ENCODE measurements at places on chromosomes 2 and 18. TPM values are rescaled to one million over a fixed set of nuclear protein-coding genes. Genes with fewer than 3 reads are reported as not detected.

The ITGB6 gene
- total RNA-seq, result 41.1 TPM

The SCN9A gene
- total RNA-seq, result 9.0 TPM

DNA sequence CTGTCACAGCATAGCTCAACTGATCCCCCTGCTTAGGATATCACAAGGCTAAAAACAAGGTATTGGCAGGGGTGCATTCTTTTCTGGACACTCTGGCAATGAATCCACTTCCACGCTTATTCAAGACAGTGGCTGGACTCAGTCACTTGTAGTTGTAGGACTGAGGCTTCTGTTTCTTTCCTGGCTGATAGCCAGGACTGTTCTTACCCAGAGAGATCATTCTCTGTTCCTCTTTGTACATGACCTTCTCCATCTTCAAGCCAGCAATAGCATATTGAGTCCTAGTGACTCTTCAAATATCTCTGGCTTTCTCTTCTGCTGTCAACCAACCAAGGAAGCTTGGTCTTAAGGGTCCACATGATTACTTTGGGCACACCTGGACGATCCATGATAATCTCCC is 241.3 kb downstream of the RBM43 start:
- H3K27me3 ChIP-seq, result no peaks in the 10 kb centered on the region
- H3K4me3 ChIP-seq, result no peak overlapping the region
- DNase-seq, result no peak
- no peaks in the 10 kb centered on the region for H3K36me3 ChIP-seq

GRCh38 chr2:102010902-102011301 is 19.1 kb downstream of the IL1R2 start:
- H3K27ac ChIP-seq, result no peak overlapping the region
- no peaks in the 10 kb centered on the region for H3K4me1 ChIP-seq
- no peaks in the 10 kb centered on the region for H3K36me3 ChIP-seq
- no peak overlapping the region for H3K4me3 ChIP-seq
- no peaks in the 10 kb centered on the region for H3K27me3 ChIP-seq

DNA sequence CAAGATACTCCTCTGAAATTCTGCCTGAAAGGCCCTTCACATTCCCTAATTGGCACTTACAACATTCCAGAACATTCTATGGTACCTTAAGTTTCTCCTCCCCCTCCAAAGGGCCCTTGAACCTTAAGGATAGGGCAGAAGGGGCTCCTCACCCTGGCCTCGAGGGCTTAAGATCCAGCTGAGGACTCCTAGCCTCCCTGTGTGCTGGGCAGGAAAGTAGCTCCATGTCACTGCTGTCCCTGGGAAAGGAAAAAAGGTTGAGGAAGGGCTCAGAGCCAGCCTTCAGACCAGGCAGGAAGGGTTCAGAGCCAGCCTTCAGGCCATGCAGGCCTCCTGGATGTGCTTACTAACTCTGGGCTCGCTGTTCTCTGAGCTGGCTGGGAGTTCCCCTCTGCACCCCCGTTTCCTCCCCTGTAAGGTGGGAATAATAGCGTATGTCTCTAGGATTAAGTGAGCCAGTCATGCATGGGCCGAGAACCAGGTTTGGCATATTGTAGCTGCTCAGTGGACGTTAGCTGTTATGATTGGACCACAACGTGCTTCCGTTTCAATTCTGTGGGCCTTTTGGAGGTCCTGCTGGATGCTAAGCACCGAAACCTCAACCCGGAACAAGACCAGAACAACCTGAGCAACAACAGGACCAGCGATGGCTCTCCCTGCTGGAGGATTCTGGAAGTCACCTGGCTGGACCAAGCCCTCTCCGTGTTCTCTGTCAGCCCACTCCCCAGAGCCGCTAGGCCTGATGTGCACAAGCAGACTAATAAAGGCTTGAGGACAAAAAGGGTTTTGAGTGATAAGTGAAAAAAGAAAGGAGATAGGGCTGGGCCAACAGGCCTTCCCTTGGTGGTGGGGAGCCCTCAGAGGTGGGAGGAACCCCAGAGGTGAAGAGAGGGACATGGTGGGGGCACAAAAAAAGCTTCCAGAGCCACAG is 1.0 kb upstream of the B3GNT7 start:
- peaks cover 6% of the 10 kb centered on the region for H3K4me1 ChIP-seq
- peak; percentile 39 for DNase-seq
- H3K36me3 ChIP-seq, result no peaks in the 10 kb centered on the region

DNA sequence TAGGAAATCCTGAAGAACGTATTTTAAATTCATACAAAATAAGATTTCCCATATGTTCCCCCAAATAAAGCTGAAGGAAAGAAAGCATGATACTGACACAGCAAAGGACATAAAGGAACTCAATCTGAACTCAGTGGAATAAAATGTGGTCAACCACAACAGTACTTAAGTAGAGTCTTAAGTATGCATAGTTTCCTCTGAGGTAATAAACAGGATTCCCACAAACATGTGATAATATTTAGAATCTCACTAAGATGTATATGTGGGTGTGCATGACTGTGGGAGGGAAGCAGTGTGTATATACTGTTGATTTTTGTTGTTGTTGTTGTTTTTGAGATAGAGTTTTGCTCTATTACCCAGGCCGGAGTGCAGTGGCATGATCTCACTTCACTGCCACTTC is 69.3 kb downstream of the NOL10 start:
- no peak overlapping the region for H3K27ac ChIP-seq
- H3K4me1 ChIP-seq, result no peaks in the 10 kb centered on the region
- no peak for DNase-seq
- H3K27me3 ChIP-seq, result no peaks in the 10 kb centered on the region
- H3K36me3 ChIP-seq, result no peaks in the 10 kb centered on the region
- no peak overlapping the region for H3K4me3 ChIP-seq

- H3K4me1 ChIP-seq, result no peaks in the 10 kb centered on the region
- peak; percentile 18 for DNase-seq
- no peak overlapping the region for H3K27ac ChIP-seq
- H3K27me3 ChIP-seq, result no peaks in the 10 kb centered on the region
- no peaks in the 10 kb centered on the region for H3K36me3 ChIP-seq
- H3K4me3 ChIP-seq, result no peak overlapping the region
Observed at GRCh38 chr18:34867520-34867919, 157.4 kb downstream of the DTNA start.

DNA sequence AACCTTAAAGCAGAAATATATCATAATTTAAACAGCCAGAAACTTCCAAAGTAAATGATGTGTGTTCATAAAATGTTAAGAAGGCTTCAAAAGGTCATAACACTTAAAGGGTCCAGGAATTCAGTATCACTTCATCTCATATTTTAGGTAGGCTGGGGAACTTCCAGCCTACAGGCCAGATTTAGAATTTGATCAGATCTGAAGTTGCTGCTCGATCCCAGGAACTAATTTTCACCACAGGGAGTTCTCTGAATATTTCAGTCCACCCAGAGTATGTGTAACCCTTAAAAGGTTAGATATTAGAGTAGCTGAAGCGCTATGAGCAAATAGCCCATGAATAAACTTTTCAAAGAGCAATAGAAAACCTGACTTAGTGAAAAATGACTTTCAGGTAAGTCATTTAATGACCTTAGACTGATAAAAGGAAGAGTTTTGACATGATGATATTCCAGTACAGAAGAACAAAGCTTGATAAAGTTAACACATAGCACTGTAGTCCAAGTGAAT is 1.7 kb downstream of the WIPF1 start:
- no peaks in the 10 kb centered on the region for H3K27me3 ChIP-seq
- no peak overlapping the region for H3K4me3 ChIP-seq
- H3K36me3 ChIP-seq, result no peaks in the 10 kb centered on the region
- DNase-seq, result no peak

GRCh38 chr2:222900354-222900753 is 39.5 kb downstream of the ACSL3 start:
- H3K27me3 ChIP-seq, result no peaks in the 10 kb centered on the region
- H3K4me1 ChIP-seq, result peaks cover 5% of the 10 kb centered on the region
- H3K27ac ChIP-seq, result no peak overlapping the region
- H3K36me3 ChIP-seq, result no peaks in the 10 kb centered on the region
- H3K4me3 ChIP-seq, result no peak overlapping the region

DNA sequence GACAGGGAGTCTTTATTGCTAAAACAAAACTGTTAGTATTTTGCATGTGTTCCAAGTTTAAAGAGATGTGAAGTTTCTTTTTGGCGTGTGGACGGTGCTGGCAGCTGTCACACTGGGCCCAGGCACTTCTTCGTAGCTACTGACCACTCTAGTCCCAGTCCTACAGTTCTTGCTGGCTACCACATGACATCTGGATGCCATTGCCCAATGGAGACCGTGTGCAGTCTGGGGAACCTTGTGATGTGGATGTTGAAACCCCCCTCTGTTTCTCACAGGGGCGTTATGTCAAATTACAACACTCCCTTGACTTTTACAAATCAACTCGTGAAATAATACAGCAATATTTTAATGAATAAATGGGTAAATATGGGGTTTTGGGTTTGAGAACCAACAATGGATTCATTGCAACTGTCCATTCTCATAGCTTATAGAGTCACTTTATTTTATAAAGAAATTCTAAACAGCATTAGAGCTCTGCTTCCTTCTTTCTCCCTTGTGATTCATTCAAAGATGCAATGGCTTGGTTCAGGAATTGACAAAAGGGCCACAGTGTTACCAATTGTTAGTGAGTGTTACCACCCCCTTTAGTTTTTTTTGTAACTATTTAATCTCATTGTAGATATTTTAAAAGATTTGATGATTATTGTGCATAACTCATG is 1.2 kb downstream of the GPD2 start:
- DNase-seq, result no peak
- H3K27ac ChIP-seq, result peak overlapping the region; percentile 100

DNA sequence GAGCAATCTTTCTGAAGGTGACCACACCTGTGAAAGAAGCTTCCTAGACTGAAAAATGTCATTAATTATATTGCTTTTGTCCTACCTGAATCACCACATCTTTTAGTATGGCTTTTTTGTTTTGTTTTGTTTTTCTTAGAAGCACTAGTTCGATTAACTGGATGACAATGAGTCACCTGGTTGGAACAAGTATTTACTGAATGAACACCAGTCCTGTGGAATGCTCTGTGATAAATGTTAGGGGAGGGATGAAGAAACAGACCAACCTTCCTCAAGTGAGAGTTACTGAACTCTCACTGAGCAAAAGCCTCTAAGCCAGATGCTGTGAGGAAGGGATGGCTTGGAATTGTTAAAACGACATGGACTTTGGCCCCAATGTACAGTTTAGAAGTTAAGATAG is 26.8 kb upstream of the DCC start:
- no peaks in the 10 kb centered on the region for H3K27me3 ChIP-seq
- DNase-seq, result peak; percentile 44
- no peaks in the 10 kb centered on the region for H3K36me3 ChIP-seq
- no peak overlapping the region for H3K4me3 ChIP-seq
- H3K27ac ChIP-seq, result peak overlapping the region; percentile 64

DNA sequence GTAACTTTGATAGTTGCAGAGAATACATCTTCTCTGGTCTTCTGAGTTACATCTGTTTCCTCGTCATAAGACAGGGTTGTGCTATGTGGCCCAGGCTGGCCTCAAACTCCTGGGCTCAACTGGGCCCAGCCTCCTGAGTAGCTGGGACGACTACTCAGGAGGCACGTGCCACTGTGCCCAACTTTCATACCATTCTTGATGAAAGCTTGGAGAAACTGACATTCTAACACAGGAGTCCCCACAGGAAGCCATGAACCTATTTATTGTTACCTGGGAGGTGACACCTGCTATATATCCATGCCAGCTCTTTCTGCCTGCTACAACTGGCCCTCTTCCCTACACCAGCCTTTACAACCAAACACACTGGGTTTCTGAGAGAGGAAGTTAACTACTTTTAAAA is 19.1 kb downstream of the EIF2AK3 start:
- no peaks in the 10 kb centered on the region for H3K4me1 ChIP-seq
- no peak overlapping the region for H3K4me3 ChIP-seq

DNA sequence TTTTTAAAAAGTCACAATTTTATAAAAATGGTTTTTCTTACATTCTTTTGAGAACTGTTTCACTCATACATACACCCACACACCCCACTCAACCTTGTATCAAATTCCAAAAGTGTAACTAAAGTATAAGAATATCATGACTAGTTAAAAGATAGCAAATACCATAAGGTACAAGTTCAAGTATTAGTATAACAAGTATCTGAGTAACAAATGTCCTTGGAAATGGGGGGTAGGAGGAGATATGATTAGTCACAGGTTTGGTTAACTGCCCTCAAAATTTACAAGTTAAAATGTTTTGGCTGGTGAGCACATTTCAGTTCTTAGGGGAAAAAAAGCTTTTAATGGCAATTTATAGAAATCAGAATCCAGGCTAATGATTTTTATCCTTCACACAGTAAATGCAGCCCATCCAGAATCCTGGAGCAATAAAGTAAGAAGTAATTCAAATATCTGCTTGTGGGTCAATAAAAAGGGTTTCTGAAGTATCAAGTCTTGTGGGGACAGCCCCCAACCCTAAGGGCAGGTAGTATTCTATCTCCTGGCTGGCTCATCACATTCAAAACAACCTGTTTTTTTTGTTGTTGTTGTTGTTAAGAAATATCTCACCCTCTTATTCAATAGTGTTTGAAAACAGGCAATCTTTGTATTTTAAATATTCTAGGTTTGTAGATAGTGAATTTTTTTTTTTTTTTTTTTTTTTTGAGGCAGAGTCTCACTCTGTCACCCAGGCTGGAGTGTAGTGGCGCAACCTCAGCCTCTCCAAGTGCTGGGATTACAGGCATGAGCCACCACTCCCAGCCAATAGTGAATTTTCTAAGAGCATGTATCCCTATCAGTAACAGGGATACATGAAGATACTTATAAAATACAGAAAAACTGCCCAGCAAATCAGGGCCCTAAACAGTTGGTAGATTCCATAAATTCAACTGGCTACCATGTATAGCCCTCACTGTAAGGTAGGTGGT is 14.5 kb downstream of the IAH1 start:
- no peak overlapping the region for H3K4me3 ChIP-seq
- no peaks in the 10 kb centered on the region for H3K27me3 ChIP-seq
- H3K4me1 ChIP-seq, result no peaks in the 10 kb centered on the region
- H3K36me3 ChIP-seq, result peaks cover 5% of the 10 kb centered on the region
- no peak overlapping the region for H3K27ac ChIP-seq
- DNase-seq, result no peak

DNA sequence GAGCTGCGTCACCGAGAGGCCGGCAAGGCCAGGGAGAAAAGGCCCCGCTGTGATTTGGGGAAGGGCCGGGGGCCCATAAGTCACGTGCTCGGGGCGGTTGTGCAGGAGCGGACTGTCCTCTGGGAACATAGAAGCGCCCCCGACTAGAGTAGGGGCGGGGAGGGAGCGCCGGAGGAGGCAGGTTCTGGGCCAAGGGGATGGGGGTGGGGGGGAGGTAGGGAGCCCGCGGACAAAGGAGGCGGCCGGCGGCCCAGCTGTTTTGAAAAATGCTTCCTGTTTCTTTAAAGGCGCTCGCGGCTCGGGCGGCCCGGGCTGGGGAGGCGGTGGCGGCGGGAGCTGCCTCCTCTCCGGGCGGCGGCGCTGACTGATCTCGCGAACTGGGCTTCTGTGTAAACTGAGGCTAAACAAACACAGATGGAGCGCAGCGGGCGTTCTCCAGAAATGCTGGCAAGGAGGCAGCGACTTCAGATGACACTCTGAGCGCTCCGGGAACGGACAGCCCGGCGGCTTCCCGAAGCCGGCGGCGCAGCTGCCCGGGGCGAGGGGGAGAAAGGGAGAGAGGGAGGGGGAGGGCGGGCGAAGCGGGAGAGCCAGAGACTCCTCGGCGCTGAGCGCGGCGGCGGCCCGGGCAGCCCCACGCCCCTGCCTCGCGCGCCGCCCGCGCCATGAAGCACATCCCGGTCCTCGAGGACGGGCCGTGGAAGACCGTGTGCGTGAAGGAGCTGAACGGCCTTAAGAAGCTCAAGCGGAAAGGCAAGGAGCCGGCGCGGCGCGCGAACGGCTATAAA is at the start of gene ATOH8:
Gene ATOH8, plus strand, starts transcription at position 467 of the 788 bp plus-strand sequence. Its CDS starts 199 bp downstream, at position 666.
- H3K27me3 ChIP-seq, result peaks cover 51% of the 10 kb centered on the region
- peak within 1 kb of the TSS; percentile 4 for H3K27ac ChIP-seq
- peak within 1 kb of the TSS; percentile 70 for H3K4me3 ChIP-seq
- DNase-seq, result peak; percentile 76

- no peaks in the 10 kb centered on the region for H3K4me1 ChIP-seq
- no peak overlapping the region for H3K27ac ChIP-seq
- H3K27me3 ChIP-seq, result no peaks in the 10 kb centered on the region
- H3K36me3 ChIP-seq, result no peaks in the 10 kb centered on the region
Observed at GRCh38 chr2:118991554-118991953, 49.6 kb downstream of the MARCO start.
